ENCODE measurements at places on chromosomes 13 and 19.

GRCh38 chr13:88085036-88085435, 413.9 kb downstream of the SLITRK5 start:
- DNase-seq: no peak

DNA sequence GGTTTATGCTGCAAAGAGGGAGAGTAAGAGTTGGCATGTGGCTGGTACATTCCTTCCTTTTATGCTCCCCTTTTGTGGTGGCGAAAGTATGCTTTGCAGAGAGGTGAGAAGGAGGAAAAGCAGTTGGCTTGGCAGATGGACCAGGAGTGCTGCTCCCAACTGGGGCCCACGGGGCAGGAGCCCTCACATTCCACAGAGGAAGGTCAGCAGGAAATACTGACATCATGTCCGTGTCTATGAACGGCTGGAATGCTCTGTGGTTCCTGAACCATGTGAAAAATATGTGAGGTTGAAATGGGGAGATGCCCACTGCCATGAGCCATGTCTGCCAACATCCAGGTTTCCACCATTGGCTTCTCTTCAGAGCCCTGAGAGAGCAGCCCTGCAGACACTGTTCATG, 33.3 kb upstream of the GAS6 start:
- DNase-seq: no peak

- no peak for DNase-seq
Observed at GRCh38 chr19:16594131-16594586, 21.9 kb upstream of the SLC35E1 start.

- DNase-seq: no peak
Observed at GRCh38 chr13:107258599-107259187, 690.8 kb upstream of the ARGLU1 start.

DNA sequence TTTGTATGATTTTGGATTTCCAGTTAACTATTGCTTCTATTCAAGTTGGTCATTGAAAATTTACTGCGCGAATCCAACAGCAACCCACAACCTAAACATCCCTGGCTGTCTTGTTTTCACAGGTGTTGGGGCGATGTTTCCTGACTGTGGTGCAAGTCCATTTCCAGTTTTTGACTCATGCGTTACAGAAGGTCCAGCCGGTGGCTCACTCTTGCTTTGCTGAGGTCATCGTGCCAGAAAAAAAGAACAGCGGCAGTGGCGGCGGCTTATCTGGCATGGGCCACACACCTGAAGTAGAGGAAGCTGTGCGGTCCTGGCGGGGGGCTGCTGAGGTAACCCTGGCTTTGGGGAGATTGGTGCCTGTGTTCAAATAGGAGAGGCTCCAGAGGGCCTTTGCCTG, 45.2 kb upstream of the GPI start:
- DNase-seq: no peak
